ENCODE measurements at places on chromosomes 12 and 14.

DNA sequence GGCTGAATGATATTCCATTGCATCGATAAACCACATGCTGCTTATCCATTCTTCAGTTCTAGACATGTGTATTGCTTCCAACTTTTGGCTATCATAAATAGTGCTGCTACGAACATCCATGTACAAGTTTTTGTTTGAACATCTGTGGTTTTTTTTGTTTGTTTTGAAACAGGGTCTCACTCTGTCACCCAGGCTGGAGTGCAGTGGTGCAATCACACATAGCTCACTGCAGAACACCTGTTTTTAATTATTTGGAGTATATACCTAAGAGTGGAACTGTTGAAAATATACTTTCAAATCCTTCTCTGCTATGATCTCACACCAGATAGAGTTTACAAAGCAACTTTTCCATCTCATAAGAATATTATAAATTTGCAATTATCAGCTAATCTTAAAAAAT lies 124.2 kb downstream of the TTC7B start:
- no peak for DNase-seq

- no peak for DNase-seq
Observed at GRCh38 chr14:50001999-50002925, 109.4 kb downstream of the ARF6 start.

DNA sequence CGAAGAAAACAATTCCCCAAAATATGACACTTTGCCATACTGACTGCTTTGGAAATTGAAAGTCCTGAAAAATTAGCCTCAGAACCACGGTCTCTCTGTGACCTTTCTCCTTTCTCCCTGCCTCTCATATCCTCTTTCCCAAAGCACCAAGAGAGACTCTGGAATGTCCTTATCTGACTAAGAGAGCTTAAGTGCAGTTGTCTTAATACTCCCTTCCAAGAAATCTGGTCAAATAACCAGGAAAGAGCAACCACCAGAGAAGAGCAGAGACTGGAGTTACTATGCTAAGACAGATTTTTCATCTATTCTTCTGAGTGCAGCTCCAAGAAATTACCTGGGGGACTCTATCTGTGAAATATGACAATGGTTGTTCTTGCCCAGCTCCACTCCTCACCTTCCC lies 10.5 kb upstream of the BTG1 start:
- no peak for DNase-seq

GRCh38 chr12:123105211-123105826 lies 45.6 kb downstream of the PITPNM2 start:
- no peak for DNase-seq

DNA sequence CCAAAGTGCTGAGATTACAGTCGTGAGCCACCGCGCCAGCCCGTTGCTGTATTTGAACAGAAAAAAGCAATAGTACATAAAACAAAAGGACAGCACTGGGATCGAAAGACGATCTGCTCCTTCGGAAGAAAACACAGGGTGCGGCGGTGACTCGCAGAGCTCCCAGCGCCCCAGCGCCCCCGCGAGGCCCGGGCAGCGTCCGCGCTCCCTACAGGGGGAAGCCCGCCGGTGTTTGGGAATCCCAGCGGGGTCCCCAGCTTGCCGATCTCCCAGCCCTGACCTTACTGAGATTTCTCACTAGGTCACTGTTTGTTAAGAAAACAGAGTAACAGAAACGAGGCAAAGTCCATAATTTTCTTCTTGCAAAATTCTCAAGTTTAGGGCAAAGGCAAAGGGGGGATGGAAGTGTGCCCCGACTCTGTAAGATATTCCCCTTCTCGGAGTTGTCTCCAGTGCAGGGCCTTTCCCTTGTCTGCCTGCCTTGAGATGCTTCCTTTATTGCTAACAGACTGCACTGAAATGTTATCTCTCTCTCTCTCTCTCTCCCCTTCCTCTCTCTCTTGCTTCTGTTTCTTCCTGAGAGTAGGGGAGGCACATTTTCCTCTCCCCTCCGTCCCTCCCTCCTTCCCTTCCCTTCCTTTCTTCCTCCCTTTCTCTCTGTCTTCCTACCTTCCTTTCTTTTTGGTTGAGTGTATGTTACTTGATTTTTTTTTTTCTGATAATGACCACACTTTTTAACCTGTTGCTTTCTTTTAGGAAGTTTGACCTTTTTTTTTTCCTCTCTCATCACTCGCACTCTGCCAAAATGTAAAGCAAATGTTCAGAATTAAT lies 91.9 kb downstream of the TMEM30B start:
- peak; percentile 37 for DNase-seq

GRCh38 chr12:11662369-11662768 lies 12.9 kb downstream of the ETV6 start:
- no peak for DNase-seq

Data from GM12892 (cell line).